Central memory CD8-positive, alpha-beta T cell (primary cell): ENCODE measurements at places on chromosomes 11 and 22.

- DNase-seq = no peak
These were observed 330.7 kb downstream of the TTC28 start for GRCh38 chr22:28348613-28349609.

GRCh38 chr11:90448256-90448655, 225.4 kb upstream of the CHORDC1 start:
- DNase-seq = no peak

- no peak for DNase-seq
These were observed 557 bp downstream of the GTPBP1 start for GRCh38 chr22:38706101-38706900.

DNA sequence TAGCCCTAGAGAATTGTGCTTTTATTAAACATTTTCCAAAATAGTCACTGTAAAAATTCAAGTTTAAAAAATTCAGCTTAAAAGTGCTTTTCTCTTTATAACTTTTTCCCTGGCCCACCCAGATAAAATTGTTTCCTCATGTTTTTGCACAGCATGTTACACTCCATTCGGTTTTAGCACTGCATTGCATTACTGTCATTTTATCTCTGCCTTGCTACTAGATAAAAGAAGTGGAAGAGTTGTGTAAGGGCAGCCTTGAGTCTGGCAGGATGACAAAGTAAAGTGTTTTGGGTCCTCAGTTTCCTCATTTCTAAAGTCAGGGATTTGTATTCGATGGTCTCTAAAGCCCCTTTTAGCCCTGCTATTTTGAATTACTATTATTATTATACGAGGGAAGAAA, 99.8 kb downstream of the ATM start:
- no peak for DNase-seq

DNA sequence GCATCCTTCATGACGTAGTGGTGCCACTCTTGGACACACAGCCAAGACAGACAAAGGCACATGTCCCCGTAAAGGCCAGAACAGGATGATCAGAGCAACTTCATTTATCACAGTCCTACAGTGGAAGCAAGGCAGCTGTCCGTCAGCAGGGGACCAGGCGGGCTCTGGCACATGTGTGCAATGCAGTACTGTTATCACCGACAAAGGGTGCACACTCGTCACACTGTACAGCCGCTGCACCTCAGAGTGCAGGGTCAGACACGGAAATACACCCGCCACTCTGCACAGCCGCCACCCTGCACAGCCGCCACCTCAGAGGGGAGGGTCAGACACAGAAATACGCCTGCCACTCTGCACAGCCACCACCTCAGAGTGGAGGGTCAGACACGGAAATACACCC, 13.4 kb upstream of the IL17REL start:
- DNase-seq = no peak

DNA sequence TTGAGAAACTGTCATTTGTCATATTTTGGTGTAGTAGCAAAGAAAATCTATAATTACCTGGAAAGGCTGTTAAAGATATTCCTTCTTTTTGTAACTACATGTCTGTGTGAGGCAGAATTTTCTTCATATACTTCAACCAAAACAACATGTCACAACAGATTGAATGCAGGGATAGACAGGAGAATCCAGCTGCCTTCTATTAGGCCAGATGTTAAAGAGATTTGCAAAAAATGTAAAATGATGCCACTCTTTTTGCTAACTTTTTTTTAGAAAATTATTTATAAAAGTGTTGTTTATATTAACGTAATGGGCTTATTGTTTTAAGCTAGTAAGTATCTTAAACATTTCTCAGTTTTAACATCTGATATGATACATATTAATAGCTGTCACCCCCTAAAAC, 12.7 kb downstream of the DGKZ start:
- DNase-seq = no peak

DNA sequence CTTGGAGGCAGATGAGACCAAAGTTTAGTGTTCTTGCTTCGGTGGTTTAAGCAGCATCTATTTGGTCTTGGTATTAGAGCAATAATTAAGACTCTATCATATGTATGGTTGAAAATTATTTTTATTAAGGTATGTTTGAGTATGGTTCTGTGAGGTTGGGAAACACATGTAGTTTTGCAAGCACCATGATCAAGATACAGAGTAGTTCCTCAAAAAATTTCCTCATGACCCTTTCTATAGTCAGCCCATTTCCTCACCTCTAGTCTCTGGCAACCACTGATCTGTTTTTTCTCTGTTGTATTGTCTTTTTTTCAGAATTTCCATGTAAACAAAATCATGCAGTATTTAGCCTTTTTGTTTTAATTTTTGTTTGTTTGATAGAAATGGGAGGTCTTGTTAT, 18.4 kb downstream of the MTMR3 start:
- no peak for DNase-seq

DNA sequence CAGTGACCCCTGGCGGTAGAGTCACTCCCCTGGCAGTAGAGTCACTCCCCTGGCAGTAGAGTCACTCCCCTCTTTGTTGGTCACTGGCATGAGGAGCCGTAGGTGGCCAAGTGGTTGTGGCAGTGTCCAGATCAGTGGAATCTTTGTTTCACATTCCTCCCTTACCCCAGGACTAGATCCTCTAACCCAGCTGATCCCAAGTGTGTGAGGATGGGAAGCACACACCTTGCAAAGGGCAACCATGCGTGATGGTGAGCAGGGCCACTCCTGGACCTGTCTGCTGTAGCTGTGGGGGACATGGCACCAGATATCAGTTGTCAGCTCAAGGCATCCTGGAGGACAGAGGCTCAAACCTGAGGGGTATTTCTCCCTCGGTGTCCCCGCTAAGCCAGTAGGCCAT, 37.8 kb downstream of the OSBP2 start:
- DNase-seq = no peak

- no peak for DNase-seq
These were observed 60.6 kb downstream of the MED15 start for GRCh38 chr22:20567993-20568417.

- no peak for DNase-seq
These were observed 647.2 kb upstream of the ANO5 start for GRCh38 chr11:21545699-21546098.

DNA sequence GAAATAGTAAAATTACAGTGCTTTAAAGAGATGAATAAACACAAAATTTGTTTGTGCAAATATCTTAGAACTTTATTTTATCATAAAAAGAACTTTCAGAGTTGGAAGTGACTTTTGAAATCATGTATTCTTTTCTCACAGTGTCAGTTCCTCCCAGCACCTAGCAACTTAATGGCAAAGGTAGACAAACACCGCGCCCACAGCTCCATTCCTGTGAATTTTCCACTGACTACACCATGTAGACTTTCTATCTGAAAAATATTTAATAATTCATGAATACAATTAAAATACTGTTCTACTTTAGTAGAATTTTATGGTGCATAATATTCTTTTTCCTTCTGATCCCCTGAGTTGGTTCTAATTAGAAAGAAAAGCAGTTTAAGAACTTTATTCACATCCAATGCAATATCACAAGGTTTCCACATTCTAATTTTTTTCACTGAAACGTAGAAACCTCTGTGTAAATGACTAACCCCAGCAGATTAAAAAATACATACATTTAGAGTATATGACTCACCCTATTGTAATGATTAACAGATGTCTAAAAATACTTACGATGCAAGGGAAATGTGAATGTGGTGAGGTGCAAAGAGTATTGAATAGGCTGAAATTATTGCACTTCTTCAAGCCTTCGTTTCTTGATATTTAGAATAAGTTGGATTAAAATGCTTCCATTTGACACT, 218.2 kb upstream of the CCDC179 start:
- DNase-seq = no peak

DNA sequence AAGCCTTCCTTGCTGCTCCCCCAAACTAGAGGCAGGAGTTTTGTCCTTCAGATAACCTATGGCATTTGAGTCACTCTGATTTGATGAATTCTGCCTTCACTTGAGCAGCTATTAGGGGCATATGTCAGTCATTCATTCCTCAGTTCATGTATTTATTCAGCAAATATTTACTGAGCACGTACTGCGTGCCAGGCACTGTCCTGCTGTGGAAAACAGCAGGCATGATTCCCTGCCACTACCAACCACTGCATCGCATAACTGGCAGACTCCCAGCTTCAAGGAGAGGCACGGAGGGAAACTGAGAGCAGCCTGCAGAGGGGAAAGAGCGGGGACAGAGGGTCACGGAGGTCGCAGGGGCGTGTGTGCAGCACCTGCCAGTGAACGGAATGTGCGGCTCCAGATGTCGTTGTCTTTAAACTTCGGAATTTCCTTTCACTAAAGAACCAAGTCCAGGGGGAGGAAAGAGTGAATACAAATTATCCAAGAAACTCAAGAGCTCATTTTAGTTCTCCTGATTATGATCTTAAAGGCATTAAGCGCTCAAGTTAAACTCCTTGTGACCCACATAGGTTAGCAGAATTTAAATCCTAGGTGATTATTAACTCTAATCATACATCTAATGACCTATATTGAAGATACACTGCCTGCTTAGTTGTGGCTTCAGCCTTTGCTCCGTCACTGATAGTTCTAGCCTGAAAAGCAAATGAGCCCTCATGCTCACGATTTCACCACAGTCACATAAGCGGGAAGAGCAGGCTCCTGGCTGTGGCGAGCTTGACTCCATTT, 12.6 kb downstream of the PPARA start:
- no peak for DNase-seq

DNA sequence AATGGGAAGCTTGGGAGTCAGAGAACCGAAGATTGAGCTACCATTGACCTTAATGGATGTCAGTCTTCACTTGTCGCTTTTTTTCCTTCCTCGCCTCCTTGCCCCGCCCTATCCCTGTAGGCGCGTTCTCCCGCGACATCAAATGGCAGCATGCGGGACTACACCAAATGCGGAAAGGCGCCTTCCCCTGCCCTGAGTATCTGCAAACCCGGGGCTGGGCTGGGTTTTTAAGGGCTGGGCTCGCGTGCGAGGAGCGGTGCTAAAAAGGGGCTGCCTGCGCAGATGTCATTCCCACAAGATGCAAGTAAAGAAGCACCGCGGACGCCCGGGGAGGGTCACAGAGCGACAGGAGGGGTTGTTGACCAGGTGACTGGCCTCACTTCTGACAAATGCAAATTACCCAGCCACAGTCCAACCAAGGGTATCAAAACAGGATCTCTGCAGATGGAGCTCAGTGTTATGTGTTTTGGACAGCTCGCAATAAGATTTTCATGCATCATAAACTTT, 4.7 kb upstream of the FAM111B start:
- no peak for DNase-seq

- DNase-seq = no peak
These were observed 44.7 kb downstream of the REXO2 start for GRCh38 chr11:114483929-114484328.

- DNase-seq = no peak
These were observed 830 bp upstream of the SPDYC start for GRCh38 chr11:65169164-65169641.

- DNase-seq = no peak
These were observed 709.3 kb upstream of the CCDC179 start for GRCh38 chr11:23569547-23569946.

- no peak for DNase-seq
These were observed 23.2 kb downstream of the NEAT1 start for GRCh38 chr11:65445604-65446445.

GRCh38 chr11:97516688-97517087, 1126.9 kb downstream of the JRKL start:
- no peak for DNase-seq

- DNase-seq = no peak
These were observed 9.6 kb upstream of the UCP3 start for GRCh38 chr11:74018331-74019005.

- no peak for DNase-seq
These were observed 102.9 kb downstream of the ADAMTS15 start for GRCh38 chr11:130551388-130551787.

GRCh38 chr11:62081378-62082291, 42.2 kb upstream of the INCENP start:
- peak; percentile 82 for DNase-seq

DNA sequence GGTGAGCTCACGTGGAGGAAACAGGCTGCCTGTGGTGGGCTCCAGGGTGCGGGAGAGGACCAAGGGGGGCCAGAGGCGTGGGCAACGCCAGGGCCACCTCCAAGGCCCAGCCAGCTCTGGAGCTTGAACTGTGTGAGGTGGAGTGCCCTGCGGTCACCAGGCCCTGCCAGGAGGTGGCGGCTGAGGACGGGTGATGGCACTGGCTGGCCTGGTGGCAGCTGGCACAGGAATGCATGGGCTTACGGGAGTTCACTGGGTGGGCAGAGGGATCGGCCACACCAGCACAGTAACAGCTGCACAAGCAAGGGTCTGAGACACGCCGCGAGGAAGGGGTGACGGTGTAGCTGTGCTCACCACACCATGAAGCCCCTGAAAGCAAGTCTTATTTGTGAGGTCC, 15.8 kb downstream of the TOLLIP start:
- DNase-seq = no peak

DNA sequence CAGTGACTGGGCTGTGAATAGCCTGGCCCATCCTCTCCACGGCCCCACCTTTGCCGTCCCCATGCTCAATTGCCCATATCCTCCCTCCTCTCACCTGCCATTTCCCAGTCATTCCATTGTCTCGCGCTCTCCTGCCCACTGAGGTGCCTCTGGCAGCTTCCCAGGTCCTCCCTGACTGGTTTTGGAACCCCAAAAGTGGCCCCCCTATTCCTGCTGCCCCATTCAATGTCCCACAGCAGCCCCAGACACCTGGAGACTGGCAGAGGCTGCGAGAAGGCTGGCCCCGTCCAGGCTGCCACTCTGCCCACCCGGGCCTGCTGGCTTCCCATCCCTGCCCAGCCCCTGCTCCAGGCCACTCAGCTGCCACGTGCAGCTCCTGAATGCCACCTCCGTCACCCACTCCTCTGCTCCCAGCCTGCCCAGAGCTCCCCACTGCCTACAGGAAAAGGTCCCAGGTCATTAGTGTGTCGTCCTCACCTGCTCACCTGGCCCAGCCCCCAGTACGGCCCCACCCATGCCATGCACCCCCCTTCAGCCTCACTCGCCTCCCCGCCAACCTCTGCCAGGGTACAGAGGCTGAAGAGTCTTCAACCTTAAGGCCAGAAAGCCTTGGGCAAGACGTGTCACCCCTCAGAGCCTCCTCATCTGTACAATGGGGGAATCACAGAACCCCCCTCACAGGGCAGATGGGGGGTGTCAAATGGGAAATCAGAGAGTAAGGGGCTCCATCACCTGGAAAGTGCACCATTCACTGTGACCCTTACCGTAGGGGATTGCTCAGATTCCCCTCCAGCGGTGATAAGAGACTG, 37.5 kb downstream of the KCNJ4 start:
- no peak for DNase-seq

GRCh38 chr11:30172883-30173311, 57.9 kb upstream of the FSHB start:
- no peak for DNase-seq

DNA sequence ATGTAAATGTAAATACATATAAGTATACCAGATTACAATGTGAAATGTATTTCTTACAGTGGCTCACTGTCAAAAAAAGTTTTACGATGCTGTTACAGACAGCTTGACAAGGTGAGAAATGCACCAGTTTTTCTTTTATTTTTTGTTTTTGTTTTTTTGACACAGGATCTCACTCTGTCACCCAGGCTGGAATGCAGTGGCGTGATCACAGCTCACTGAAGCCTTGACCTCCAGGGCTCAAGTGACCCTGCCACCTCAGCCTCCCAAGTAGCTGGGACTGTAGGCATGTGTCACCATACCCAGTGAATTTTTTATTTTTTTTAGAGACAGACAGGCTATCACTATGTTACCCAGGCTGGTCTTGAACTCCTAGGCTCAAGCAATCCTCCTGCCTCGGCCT, 9.2 kb downstream of the CCDC73 start:
- no peak for DNase-seq

- no peak for DNase-seq
These were observed 223 bp downstream of the WT1 start for GRCh38 chr11:32435152-32435480.

- no peak for DNase-seq
These were observed at the start of gene H19 for GRCh38 chr11:1997755-1998154. Gene H19, minus strand, starts transcription at chr11:1997842.

GRCh38 chr11:115498354-115498753, 5.9 kb downstream of the CADM1 start:
- DNase-seq = no peak
